ENCODE measurements at places on chromosomes 16 and 17.

DNA sequence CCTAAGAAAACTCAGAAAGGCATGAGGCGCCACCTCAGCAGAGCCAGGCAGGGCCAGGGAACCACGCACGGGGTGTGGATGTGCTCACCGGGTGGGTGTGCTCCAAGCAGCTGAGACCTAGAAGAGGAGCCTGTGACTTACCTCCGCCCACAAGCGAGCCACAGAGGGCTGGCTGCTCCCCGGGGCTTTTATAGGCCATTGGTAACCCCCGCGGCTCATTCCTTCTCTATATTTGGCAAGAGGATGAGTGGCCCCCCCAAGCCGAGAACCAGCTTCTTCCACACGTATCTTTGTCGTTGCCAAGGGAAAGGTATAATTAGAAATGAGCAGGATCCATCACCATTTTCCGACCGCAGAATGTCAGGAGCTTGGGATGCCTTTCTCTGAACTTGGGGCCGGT lies at the start of gene MYH3:
Gene MYH3, minus strand, starts transcription at position 162 of the 400 bp plus-strand sequence. CDS start 2,245 bp downstream, outside the sequence.
- DNase-seq: no peak

DNA sequence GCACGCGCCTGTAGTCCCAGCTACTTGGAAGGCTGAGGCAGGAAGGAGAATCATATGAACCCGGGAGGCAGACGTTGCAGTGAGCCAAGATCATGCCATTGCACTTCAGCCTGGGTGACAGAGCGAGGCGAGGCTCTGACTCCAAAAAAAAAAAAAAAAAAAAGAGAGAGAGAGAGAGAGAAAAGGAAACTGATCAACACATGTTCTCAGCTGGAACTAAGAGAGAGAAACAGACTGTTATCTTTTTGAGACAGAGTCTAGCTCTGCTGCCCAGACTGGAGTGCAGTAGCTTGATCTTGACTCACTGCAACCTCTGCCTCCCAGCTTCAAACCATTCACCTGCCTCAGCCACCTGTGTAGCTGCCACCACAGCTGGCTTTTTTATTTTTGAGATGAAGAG lies 60.4 kb downstream of the STH start:
- no peak for DNase-seq

GRCh38 chr17:31008374-31009041 lies 37.7 kb downstream of the RNF135 start:
- DNase-seq: peak; percentile 64

DNA sequence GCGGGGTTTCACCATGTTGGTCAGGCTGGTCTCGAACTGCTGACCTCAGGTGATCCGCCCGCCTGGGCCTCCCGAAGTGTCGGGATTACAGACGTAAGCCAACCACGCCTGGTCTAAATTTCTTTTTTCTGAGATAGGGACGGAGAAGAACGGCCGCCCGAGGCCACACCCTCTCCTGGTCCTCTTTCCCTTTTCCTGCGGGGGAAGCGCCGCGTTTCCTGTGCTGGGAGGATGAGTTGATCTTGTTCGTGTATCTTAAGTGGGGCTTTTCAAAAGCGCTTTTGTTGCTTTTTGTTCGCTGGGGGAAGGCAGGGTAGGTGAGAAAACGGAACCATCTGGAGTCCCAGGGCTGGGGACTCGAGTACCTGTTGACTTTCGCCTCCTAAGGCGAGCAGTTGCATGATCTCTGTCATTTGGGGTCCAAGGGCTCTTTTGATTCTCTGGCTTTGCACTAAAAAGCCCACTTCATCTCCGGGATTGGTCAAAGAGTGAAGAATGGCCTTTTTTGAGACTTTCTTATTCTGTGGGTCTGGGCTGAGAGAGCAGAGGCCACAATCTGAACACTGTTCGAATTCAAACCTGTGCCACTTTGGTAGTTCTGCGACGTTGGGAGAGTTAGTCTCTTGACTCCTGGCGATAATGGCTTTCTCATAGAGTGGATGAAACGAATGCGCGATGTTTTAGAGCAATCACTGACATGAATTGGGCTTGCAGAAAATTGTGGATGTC lies 1.3 kb downstream of the FUS start:
- peak; percentile 38 for DNase-seq

DNA sequence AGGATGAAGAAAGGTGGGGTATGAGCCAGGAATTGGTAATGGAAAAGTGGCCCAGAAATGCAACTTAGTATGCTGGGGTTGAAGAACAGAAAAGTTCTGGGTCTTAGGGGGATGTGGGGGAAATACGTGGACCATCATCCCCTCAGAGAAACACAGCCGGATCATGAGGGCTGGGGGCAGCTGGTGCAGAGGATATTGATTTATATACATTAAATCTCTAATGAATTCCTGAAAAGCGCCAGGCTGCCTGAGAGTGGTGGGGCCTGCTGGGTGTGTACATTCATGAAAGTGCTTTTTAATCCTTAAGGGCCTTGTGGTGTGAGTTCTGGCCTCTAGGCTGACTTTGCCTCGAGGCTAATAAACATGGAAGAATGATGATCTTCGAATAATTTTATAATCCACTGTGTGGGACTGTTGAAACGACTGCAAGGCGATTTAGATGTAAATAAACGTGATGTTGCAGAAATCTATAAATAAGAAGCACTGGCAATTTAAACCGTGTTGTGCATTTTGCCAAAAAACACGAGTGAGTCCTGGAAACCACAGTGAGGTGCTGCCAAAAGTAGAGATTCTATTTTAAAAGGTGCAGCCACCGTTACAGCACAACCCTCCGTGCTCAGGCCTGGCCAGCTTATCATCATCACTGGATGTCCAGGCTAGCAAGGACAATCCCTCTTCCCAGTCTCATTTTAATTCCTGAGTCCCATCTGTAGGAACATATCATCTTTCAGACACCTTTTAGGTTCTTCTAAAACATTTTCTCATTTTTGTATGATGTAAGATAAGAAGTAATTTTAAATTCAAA lies 32.1 kb downstream of the PRKAR1A start:
- no peak for DNase-seq

DNA sequence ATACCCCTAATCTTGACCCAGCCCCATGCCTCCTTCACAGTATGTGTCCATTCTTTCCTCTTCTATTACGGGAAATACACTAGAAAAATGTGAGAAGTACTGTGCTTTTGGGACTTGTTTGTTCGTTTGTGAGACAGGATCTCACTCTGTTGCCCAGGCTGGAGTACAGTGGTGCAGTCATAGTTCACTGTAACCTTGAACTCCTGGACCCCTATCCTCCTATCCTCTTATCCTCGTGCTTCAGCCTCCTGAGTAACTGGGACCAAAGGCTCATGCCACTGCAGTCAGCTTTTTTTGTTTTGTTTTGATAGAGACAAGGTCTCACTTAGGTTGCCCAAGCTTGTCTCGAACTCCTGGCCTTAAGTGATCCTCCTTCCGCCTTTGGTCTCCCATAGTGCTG lies 29.9 kb upstream of the RASL10B start:
- no peak for DNase-seq

DNA sequence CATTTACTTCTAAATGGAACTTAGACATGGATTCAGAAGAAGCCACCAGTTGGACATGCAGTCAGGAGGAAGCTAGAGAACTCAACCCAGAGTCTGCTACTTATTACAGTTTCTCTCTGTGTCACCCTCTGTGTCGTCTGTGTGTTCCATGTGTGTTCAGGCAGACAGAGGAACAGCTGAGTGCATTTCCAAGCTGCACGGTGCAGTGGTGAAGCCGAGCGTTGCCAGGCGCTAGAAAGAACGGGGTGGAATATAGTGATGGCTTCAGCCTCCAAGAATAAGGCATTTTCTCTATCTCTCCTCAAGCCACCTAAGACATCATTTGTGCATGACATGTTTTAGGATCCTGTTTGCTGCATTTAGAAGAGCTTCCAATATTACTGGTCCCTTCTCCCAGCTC lies 101.1 kb upstream of the CCL2 start:
- no peak for DNase-seq

GRCh38 chr17:77153472-77153871 lies 12.7 kb downstream of the SEC14L1 start:
- no peak for DNase-seq

- peak; percentile 21 for DNase-seq
Measured at GRCh38 chr16:66326991-66327513, 39.4 kb upstream of the CDH5 start.

DNA sequence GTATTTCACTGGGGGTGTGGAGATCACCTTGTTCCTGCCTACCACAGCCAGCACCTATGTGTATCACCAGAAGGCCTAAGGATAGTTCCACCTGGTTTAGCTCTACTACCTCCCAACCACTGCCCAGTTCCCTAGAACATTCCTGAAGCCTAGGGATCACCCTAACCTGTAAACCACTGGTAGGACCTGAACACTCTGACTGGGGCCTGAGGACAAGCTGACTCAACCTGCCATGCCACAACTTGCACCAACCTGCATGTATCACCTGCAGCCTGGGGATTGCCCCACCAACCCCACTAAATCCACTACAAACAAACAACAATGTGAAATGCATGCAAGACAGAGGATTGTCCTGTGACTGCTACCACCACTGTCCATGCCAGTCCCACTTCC lies 128.1 kb downstream of the KIF2B start:
- DNase-seq: no peak

DNA sequence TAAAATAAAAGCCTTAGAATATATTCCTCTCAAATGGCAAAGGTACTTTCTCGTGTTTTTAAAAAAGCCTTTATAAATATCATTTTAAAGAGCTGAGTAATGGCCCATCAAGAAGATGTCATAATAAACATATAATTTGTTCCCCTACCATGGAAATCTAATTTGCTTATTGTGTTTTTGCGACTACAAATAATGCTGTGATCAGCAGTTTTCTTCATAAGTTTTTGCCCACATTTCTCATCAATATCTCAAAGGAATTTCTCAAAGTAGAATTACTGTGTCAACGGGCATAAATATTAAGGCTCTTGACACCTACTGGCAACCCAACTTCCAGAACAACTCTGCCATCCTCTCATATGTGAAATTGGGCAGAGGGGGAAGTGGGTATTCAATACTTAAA lies 17.5 kb downstream of the ZNF18 start:
- no peak for DNase-seq

DNA sequence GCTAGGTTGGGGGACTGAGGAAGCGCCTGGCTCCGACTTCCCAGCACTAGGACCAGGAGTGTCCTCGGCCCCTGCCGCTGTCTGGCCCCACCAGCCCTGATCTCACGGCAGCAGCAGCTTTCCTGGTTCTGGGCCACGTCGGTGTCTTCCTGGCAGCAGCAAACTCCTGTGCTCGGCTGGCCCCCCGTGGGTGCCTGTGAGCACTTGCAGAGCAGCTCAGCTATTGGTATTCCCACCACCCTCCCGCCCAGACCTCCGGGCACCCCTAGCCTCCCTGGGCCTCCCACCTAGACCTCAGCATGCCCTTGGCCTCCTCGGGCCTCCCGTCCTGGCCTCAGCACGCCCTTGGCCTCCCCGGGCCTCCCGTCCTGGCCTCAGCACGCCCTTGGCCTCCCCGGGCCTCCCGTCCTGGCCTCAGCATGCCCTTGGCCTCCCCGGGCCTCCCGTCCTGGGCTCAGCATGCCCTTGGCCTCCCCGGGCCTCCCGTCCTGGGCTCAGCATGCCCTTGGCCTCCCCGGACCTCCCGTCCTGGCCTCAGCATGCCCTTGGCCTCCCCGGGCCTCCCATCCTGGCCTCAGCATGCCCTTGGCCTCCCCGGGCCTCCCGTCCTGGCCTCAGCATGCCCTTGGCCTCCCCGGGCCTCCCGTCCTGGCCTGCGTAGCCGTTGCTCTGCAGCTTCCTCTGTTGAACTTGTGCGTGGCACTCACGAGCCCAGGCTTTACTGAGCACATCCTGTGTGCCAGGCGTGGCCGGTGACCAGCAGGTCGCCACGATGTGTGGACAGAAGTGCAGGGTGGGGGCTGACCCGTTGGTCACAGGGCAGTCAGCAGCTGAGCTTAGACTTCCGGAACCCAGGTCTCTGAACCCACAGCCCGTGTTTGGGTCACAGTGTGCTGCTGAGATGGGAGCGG lies 51.8 kb upstream of the ACSF3 start:
- no peak for DNase-seq

GRCh38 chr16:88734361-88734728 lies 28.0 kb downstream of the CTU2 start:
- DNase-seq: no peak

- no peak for DNase-seq
Measured at GRCh38 chr17:40022497-40022896, 7.3 kb downstream of the CSF3 start.

DNA sequence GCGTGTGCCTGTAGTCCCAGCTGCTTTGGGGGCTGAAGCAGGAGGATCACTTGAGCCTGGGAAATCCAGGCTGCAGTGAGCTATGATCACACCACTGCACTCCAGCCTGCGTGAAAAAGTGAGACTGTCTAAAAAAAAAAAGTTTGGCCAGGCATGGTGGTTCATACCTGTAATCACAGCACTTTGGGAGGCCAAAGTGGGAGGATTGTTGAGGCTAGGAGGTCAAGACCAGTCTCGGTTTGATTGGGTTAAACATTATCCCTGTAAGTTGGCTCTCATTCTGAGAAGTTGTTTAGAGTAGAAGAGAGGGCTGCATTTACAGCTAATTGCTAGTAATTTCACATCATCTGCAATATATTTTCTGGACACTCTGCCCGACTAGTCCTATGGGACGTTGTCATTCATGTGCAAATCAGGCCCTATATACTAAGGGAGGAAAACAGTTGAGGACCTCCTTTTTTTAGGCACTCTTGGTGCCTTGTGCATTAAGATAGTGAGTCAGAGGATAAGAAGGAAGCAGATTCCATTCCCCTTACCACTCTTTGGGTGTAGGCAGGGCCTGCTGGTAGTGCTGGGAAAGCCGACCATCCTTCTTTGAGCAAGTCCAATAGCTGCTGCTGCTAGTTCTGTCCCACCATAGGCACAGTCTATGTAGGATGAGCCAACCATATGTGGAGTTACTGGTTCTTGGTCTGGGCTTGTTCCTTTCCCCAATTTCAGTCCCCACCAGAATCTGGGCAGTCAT lies 18.7 kb downstream of the HMOX2 start:
- DNase-seq: no peak

GRCh38 chr17:81412490-81413093 lies 17.3 kb downstream of the BAHCC1 start:
- no peak for DNase-seq

- DNase-seq: no peak
Measured at GRCh38 chr17:56762988-56763387, 70.7 kb downstream of the C17orf67 start.

GRCh38 chr17:78974635-78975591 lies 4.8 kb downstream of the LGALS3BP start:
- DNase-seq: peak; percentile 76

DNA sequence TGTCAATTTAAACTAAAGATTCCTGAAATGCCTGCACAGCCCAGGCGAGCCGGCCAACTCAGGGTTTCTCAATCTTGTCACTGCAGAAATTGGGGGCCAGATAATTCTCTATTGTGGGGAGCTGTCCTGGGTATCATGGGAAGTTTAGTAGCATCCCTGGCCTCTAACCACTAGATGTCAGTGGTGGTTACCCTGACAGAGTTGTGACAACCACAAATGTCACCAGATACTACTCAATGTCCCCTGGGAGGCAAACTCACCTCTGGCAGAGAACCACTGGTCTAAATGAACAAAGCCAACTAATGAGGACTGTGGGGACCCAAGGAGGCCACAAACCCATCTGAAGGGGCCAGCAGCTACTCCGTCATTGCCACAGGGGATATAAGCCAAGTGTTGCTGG lies 90.9 kb downstream of the MYH11 start:
- DNase-seq: no peak

DNA sequence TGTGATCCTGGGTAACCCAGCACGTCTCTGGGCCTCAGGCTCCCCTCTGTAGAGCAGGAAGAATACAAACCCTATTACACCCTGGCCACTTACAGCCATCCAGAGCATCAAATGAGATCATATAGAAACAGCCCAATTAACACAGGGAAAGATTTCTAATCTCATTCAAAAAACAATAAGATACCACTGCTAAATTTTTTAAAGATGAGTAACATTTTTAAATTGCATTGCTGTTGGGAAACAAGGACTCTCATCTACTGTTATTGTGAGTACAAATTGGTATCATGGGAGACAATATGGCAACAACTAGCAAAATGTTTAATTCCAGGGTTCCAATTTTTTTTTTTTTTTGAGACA lies 41.1 kb downstream of the SRL start:
- DNase-seq: no peak

All from transverse colon (tissue), 4 donors.